ENCODE measurements at places on chromosomes 12 and 14.

DNA sequence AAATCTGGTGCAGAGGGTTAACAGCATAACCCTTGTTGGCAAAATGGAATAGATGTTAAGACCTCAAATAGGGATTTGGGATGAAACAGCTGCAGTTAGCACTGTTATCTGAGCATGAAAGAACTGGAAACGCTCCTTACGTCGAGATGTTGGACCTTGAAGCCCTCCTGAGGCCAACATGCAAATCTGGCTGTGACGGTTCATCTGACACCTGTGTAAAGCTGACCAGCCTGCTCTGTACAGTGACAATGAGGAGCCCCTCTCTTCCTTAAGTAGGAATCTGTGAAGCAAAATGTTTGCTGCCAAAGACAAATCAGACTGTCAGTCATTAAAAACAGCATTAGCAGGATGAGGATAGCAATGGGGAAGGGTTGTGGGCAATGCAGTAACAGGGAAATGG lies 36.5 kb downstream of the PAPLN start:
- no peak for DNase-seq

DNA sequence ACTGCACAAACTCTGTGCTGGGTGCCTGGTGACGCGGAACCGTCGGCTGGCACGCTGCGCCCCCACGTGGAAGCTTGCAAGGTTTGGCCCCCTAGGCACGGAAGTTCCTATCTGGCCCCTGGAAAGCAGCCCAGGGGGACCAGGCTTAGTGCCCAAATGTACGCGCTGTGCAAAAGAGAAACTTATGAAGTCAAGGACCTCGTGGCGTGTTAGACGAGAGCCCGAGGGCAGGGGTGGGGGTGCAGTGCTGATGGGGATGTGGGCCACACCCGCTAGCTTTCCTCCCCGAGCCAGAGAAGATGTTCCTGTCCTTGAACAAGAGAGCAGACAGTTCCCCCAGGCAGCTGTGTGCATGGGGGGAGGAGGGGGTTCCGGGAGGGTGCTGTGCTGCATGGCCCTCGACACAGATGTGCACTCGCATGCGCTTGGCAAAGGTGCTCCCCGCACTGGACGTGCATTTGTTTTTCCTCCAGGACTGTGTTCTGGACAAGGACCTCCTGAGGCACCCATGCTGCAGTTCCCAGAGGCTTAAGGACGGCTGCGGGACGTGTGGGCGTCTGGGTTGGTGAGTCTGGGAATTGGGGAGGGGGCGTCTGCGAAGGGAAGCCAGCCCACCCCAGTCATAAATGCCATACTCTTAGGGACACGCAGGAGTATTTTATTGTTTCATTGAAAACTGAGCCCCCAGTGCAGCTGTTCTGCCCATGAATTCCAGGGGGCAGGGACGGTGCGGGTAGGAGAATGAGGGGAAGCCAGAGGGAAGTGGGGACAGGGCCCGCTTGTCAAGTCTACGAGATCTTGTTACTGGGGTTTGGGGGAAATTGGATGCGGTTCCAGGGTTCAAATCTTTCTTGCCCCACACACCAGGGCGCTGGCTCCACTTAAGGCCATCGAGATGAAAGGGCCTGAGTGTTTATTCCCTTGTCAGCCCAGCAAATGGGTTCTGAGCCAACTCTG lies 80.0 kb downstream of the NTF3 start:
- peak; percentile 74 for DNase-seq

- peak; percentile 63 for DNase-seq
Observed at GRCh38 chr12:5083955-5084849, 40.5 kb downstream of the KCNA5 start.

DNA sequence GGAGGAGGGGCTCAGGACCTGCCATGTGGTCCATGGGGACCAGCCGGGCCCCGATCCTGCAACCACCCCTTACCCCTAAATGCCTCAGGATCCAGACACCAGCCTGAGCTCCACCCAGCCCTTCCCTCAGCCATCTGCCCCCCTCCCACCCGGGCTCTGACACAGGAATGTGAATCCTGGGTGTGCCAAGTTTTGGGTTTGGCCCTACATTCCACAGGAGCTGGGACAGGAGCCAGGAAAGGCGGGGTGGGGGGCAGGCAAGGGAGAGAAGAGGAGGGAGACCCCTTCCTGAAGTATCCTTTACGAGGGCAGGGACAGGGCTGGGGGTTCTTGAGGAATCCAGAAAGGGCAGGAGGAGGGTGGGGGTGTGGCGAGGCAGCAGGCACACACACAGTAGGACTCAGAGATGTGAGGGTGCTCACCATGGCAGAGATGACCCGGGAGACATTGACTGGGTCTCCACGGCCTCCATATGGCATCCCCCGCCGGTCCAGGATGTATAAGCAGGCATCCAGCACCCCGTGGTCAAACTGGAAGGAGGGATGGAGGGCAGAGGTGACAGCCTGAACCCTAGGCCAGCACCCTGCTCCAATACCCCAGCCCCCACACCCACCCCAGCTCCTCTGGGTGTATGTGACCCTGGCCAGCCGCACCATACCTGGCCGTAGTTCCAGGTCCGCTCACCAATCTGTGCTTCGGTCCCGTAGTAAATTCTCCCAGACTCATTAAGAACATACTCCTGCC lies 3.5 kb downstream of the TGM1 start:
- no peak for DNase-seq

- peak; percentile 35 for DNase-seq
Observed at GRCh38 chr14:90379106-90379505, 17.7 kb upstream of the CALM1 start.

DNA sequence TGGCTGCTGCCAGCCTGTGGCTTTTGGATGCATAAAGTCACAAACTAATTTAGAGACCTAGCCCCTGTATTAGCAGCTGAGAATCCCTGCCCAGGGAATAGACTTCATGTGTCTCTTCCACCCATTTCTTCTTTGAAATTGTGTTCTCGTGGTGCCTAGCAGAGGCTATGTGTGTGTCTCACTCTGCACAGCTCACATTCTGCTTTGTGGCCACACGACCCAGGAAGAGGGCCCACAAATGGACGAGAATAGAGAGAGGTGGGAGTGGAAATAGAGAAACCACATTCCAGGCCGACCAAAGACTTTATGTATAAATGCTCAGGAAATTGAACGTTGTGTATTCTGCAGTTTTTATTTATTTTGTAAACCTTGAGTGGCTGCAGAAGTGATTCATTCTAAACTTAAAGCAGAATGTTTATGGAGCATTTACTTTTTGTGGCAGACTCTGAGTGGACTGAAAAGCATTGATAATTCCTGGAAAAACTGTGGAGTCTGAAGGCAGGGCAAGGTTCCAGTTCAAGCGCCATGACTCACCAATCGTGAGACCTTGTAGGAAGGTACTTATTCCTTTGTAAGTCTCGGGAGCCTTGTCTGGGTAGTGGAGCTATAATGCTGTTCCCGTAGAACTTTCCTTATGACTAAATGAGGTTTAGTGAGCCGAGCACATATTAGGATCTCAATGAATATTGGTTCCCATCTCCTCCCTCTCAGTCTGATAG lies 9.1 kb downstream of the B4GALNT3 start:
- DNase-seq: no peak

DNA sequence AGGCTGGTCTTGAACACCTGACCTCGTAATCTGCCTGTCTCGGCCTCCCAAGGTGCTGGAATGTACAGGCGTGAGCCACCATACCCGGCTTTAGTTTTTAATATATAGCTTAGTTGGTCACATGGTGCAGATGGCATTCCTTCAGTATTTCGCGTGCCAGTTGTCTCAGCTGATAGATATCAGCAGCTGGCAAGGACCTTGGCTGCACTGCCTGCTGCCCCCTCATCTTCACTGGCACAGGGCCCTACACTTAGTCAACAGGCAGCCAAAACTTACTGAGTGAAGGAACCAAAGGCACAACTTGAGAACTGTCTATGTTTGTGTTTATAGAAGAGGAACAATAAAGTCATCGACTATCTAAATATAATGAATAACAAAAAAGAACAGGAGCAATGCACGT lies 31.0 kb downstream of the EID3 start:
- DNase-seq: no peak

Measured in hematopoietic multipotent progenitor cell treated with erythropoietin and hydrocortisone succinate and interleukin-3 and kit ligand, for 4 days (in vitro differentiated cells).